Activated naive CD8-positive, alpha-beta T cell treated with anti-CD3 and anti-CD28 coated beads for 36 hours (primary cell): ENCODE measurements at places on chromosomes 7 and 10. TPM values are rescaled to one million over a fixed set of nuclear protein-coding genes. Genes with fewer than 3 reads are reported as not detected.

Gene GPR146
- 2.8 TPM for total RNA-seq

Gene ZNF248
- 5.4 TPM for total RNA-seq

Gene CYCS
- 393 TPM for total RNA-seq

Gene ZC3HAV1L
- total RNA-seq, result 12.9 TPM

Gene GIMAP7
- 37.9 TPM for total RNA-seq

Gene CYP51A1
- 62.3 TPM for total RNA-seq

Gene JCAD
- 0.02 TPM for total RNA-seq

Gene GLI3
- not detected for total RNA-seq

Gene ELN
- total RNA-seq, result not detected

Gene PPP2R2D
- total RNA-seq, result 25.7 TPM

GRCh38 chr7:144854839-144855424 lies 19.1 kb upstream of the TPK1 start:
- DNase-seq, result no peak

- no peak for DNase-seq
Measured at GRCh38 chr7:128431754-128432153, 22.0 kb upstream of the IMPDH1 start.

DNA sequence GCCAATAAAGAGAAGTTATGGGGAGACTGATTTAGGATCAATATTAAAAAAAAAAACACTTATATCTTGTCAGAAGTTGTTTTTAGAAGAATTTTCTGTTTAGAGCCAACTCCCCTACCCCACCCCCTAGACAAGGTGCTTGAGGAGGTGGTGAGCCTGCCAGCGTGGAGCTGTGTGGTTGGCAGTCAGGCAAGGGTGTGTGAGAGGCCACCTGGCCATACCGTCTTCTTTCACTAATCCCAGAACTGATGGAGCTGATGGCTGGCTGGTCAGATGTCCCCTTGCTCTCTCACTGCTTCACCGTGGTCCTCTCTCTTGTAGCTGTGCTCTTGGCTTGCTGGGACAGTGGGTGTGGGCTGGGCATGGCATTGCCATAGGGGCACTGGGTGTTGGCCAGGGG lies 34.3 kb downstream of the NACAD start:
- no peak for DNase-seq

GRCh38 chr10:103517234-103518085 lies 24.0 kb downstream of the NEURL1 start:
- DNase-seq, result no peak

DNA sequence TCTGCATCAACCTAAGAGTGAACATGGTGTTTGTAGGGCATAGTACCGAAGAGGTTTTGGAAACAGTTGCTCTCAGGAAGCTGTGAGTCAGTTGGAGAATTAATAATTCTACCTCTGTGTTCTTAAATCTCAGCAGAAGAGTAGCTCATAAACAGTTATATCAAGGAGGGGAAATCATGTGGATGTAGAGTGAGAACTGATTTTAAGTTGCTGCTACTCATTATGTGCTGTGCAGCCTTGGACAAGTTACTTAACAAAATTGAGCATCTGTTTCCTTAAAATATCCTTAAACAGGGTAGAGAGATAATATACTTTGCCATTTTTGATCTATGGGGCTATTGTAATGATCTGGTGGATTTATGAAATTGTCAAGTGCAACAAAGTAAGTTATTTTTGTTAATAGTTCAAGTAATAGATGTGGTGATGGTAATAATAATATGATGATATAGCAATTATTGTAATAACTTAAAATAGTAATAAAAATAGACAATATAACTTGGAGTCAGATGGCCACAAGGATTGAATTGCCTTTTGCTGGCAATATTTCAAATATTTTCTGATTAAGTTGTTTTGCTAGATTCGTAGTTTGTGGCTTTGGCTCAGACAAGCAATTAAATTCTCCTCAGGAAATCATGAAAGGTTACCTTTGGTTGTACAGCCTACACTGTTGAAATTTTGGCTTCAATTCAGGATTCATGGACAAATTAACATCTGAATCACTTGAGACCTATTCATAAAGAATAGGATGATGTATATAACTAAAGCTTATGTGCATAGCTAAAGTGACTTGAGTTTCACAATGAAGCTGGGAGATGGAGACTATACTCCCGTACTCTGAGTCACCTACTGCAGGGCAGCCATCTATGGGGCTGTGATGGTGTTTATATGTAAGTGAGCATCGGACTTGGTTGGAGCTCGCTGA lies 228.5 kb downstream of the CDK14 start:
- no peak for DNase-seq

DNA sequence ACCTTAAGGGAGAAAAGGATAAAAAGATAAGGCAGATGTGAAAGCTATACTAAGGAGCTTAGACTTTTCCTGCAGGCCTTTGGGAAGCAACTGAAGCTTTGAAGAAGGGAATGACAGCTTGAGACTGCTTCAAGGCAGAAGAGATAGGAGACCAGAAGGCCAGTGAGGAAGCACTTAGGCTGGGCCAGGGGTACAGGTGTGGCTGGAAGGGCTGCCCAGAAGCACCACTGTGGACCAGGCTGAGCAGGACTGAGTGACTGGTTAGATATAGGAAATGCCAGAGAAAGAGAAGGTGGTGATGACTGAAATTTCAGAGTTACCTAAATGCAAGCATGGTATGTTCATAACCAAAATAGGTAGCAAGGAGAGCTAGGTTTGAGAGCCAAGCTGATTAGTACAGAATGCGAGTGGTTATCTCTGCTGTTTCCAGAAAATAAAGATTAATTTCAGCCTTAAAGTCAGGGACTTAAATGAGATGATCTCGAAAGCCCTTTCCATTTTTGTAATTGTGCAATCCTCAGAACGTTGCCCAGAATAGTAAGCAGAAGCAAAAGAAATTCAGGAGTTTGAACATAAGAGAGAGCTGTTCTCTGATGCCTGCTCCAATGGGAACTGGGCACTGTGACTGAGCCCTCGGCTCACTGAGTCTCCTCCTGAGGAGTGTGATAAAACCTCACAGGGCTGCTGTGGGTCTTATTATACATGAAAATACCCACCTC lies 54.9 kb downstream of the MET start:
- no peak for DNase-seq

- DNase-seq, result no peak
Measured at GRCh38 chr10:44301781-44302355, 83.0 kb downstream of the CXCL12 start.

DNA sequence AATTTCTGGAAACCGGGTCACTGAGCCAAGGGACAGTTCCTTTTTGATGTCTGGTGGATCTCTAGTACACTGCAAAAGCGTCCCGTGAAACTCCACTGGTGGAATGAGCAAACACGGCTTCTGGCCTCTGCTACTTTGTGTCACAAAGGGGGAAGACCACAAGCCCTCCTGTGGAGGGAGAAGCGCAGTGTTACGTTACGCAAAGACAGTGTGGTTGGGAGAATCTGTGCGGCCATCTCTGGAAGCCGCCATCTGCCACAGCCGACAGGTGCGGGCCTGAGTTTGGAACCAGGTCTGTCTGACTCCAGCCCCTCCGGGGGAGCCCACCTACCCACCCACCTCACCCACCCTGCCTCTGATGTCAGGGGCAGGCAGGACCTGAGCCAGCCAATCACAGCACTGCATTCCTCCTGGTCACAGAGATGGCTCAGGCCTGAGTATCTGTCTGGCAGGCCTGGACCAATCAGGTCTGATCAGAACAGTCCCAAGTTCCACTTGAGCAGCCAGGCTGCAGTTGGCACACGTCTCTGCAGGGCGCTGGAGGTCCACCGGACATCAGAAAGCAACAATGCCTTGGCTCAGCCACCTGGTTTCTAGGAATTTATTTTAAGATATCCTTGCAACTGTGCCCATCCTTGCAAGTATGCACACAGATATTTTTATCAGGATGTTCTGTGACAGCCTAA lies 3.0 kb upstream of the CYP2W1 start:
- DNase-seq, result no peak

DNA sequence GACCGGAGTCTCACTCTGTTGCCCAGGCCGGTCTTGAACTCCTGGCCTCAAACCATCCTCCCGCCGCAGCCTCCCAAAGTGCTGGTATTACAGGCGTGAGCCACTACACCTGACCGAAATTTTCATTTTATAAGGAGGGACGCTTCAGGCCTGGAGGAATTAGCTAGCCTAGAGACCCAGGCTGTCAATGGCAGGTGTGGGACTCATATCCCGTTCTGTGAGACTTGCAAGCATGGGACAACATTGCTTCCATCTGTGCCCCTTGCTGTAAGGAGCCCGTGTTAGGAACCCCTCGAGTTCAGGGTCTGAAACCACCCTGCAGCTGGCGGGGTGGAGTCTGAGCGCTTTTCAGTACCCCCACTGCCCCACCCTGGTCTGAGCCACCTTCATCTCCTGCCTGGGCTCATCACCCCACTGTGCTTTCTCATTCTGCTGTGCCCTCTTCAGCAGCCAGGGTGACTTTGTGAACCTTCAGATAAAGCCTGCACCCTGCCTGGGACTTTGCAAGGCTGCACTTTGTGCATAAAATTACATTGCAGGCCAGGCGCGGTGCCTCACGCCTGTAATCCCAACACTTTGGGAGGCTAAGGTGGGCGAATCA lies 1.3 kb upstream of the DAGLB start:
- peak; percentile 4 for DNase-seq

DNA sequence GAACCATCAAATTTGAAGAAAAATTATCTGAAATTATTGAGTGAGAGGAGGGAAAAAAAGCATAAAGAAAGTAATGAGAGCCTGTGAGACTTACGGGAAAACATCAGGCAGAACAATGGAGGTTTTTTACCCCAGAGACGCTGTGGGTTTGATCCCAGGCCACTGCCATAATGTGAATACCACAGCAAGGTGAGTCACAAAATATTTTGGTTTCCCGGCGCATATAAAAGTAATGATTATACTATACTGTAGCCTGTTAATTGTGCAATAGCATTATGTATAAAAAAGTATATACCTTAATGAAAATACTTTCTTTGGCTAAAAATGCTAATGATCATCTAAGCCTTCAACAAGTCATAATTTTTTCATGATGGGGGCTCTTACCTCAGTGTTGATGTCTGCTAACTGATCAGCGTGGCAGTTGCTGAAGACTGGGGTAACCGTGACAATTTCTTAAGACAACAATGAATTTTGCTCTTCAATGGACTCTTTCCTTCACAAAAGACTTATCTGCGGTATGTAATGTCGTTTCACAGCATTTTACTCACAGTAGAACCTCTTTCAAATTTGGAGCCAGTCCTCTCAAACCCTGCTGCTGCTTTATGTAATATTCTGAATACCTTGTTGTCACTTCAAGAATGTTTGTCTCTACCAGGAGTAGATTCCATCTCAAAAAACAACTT lies 97.0 kb upstream of the FAM20C start:
- no peak for DNase-seq

GRCh38 chr10:89002226-89002978 lies 11.8 kb downstream of the FAS start:
- DNase-seq, result no peak

DNA sequence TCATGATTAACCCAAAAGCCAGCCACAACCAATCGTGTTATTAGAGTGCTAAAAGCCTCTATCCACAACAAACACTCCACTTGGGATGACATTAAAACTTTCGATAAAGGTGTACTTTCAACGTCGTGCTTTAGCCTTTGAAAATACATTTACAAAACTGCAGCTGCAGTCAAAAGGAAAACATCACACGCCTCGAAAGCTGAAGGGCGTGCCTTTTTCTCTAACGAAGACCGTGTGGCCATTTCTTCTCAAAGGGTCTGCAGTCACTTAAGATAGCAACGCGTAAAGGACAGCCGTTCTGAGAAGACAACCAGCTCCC lies 1.1 kb downstream of the ARHGAP12 start:
- DNase-seq, result no peak

DNA sequence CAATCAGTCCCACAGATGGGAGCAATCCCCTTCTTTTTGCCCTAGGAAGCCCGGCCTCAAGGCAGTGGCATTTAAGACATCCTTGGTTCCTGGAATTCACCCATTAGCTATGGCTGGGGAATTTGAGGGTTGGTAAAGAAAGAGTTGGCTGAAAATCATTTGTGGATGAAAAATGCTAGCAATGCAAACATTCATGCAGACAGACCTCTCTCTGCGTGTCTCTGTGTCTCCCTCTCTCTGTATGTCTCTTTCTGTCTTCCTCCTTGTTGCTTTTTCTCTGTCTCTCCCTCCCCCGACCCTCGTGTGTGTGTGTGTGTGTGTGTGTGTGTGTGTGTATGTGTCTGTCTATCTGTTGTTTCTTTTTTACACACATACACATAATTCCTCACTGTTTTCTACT lies 19.4 kb downstream of the LDB3 start:
- no peak for DNase-seq

DNA sequence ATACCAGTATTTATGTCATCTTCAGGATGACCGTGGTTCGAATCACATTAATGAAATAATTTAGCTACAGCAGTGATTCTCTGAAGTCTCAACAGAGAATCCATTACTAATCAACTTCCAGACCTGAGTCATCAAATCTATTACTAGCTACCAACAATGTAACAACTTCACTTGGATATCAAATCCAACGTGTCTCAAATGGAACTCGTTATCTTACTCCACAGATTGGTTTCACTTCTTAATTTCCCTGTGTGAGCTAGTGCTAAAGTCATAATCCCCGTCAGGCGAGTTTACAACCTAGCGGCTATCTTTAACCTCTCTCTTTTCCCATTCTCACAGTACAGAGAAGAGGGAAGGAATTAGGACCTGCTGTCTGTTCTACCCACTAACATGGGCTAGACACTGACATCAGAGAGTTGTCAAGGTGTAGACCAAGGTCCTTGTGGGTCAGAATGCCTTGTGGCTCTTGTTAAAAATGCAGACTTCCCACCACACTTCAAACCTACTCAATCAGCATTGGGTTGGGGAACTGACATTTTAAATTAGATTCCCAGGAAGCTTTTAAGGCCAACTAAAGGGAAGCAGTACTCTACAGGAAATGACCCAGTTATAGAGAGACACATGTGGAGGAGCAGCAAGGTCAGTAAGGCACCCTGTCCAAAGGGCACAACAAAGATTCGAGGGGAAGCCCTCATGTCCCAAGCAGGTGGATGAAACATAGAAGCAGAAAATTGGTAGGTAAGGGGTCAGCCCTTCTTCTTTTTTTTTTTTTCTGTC lies 57.3 kb upstream of the GSAP start:
- DNase-seq, result no peak

GRCh38 chr10:119670717-119671116 lies 19.5 kb downstream of the BAG3 start:
- no peak for DNase-seq

GRCh38 chr10:3123571-3124411 lies 48.8 kb downstream of the PITRM1 start:
- DNase-seq, result no peak

DNA sequence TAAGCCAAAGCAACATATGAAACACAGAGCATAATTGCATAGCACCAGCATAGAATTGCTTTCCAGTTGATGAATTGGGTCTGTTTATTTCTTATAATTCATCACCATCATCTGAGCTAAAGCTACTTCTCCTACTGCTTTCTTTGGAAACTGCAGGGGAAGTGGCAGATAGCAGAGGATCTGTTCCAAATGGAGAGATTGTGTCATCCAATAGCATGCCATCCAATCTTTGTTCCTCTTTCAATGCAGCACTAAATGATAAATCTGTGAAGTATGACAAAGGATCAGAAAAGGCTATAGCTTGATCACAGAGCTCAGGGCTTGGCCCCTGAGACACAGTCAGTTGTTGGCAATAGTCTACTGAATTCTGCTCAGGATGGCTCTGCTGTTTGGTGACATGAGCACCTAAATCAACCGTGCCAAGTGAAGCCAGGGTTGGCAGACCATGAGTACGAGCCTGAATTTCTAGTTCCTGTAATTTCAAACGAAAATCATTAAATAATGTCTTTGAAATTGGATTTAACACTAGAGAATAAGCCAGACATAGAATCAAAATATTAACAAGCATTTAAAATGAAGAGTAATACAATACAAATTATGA lies 90.0 kb downstream of the TFEC start:
- DNase-seq, result no peak

GRCh38 chr7:25861164-25861496 lies 290.9 kb upstream of the NFE2L3 start:
- no peak for DNase-seq

- peak; percentile 77 for DNase-seq
Measured at GRCh38 chr10:78974617-78975317, 94.0 kb upstream of the ZMIZ1 start.
